Natural killer cell (primary cell): ENCODE measurements at places on chromosomes 13 and 19.

DNA sequence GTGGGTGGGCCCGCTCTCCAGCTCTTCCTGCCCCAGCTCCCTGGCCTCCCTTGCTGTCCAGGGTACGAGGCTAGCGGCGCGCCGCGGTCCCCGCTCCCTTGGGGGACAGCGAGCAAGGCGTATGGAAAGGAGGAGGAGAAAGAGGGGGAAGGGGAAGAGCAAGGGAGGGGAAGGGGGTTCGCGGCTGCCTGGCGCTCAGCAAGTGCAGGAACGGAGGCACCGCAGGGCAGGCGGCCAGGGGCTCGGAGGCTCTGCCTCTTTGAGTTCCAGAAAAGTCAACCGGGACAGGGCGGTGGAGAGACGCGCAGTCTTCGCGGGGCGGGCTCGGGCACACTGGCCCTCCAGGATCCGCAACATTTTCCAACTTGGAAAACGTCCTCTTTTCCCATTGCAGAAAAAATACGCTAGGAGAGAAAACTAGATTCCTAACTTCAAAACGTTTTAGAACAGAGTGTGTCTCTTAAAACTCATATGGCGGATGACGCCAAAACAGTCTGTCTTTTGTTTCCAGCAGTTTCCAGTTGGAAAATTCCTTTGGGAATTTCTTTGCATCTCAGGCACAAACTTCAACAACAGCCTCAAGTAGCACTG is 23.1 kb upstream of the TNFRSF19 start:
- no peak for DNase-seq

- DNase-seq: no peak
Observed at GRCh38 chr13:99408703-99409000, 92.6 kb upstream of the TM9SF2 start.

DNA sequence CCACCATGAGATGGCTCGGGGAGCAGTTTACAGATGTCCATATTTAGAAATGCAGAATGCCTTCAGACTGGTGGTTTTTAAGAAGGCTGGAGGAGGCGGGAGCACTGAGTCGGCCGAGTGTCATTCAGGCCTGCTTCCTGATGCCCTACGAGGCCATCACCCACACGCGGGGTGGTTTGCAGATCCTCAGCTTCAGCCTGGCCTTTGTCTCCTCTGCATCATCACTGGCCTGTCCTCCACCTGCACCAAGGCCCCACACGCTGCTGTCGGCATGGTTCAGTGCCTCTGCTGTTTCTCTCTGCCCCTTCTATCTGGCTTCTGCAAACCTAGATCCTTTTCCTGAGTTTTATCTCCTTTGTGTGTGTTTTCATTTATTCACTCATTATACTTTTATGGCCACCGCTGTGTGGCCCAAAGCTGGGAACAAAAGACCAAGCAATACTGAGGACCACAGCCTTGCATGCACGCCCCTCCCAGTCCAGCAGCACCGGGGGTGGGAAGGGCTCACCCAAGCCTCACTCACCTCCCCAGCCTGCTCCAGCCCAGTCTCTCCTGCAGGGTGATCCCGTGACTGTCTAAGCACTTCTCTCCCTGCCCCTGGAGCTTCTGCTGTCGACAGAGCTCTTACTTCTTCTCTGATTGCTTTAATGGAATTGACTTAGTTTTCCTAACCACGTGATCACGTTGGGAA is 240.8 kb downstream of the TEX29 start:
- no peak for DNase-seq

GRCh38 chr13:79404985-79405384 is 1.1 kb downstream of the RBM26 start:
- DNase-seq: peak; percentile 43

DNA sequence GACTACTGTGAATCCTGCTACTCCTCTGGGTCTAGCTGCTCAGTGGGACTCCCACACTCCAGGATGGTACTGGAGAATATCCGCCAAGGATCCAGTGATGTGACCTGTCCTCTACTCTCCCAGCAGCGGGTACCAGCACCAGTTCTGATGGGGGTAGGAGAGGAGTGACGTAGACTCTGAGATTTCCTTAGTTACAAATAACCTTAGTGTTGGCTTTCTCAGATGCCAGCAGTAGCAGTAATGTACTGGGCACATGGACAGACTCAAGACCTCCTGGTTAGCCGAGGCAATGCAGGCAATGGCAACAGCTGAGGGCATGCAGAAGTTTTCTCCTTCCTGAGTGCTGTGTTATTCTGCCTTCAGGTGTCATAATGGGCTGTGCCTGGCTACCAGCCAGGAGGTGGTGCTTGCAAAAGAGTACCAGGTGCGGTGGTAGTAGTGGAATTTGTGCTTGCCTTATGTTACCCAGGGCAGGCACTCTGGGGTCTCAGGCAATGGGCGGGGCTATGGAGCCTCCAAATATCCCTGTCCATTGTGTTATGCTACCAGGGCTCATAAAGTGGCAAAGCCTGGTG is 105.3 kb upstream of the KLF5 start:
- no peak for DNase-seq

DNA sequence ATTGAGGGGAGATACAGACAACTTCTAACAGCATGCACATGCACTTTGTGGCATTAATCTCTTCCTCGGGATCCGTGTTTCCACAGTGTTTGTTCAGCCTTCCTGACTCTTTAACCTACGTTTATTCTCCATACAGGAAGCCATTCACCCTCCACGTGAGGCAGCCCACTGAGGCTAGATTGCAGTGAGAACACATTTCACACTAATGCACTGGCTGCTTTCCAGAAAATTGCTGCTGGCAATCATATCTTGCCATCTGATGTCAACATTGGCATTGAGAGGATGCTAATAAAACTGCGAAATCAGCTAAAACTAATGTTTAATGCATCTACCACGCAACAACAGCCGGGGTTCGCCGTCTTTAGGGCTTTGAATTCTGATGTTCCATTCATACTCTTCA is 30.0 kb downstream of the DCLK1 start:
- DNase-seq: no peak

DNA sequence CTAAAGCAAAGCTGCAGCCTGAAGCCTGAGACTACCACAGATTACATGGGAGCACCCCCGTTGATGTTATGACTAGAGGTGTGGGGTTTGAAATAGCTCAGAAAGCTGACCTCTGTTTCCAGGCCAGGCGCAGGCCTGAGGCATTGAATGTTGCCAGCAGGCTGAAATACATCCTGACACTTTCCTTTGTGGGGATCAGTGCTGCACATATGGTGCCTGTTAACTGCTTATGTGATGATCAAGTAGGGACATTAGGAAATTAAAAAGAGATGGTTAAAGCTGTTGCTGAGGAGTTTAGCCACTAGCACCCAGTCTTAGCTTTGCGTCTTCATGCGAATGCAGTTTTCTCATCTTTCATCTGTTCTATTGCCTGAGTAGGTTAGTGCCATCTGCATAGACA is 83.2 kb downstream of the CCNA1 start:
- DNase-seq: no peak

DNA sequence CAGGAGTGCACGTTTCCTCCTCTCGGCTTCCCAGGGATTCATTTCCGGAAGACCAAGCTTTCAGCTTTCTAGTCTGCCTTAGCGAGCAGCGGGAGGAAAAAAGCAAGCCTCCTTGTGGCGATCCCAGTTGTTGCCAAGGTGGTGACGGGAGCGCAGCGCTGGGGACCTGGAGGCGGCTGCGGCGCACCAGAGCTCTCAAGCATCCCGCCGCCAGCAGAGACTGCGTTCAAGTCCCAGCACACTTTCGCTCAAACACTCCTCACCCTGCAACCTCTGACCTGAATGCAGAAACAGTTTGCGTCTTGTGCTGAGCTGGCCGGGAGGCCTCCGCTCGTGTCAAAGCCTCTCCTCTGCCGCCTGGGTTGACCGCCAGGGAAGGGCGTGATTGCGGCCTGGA is 4.9 kb downstream of the GSX1 start:
- DNase-seq: no peak

GRCh38 chr19:53945998-53946397 is 16.7 kb upstream of the CACNG8 start:
- DNase-seq: no peak

GRCh38 chr13:24112791-24113190 is 47.7 kb upstream of the SPATA13 start:
- DNase-seq: no peak

- no peak for DNase-seq
Observed at GRCh38 chr19:54029301-54029700, 34.4 kb downstream of the VSTM1 start.

- no peak for DNase-seq
Observed at GRCh38 chr13:39455521-39456175, 147.3 kb downstream of the LHFPL6 start.

GRCh38 chr19:10408511-10409283 is 5.4 kb upstream of the CDC37 start:
- DNase-seq: peak; percentile 64

DNA sequence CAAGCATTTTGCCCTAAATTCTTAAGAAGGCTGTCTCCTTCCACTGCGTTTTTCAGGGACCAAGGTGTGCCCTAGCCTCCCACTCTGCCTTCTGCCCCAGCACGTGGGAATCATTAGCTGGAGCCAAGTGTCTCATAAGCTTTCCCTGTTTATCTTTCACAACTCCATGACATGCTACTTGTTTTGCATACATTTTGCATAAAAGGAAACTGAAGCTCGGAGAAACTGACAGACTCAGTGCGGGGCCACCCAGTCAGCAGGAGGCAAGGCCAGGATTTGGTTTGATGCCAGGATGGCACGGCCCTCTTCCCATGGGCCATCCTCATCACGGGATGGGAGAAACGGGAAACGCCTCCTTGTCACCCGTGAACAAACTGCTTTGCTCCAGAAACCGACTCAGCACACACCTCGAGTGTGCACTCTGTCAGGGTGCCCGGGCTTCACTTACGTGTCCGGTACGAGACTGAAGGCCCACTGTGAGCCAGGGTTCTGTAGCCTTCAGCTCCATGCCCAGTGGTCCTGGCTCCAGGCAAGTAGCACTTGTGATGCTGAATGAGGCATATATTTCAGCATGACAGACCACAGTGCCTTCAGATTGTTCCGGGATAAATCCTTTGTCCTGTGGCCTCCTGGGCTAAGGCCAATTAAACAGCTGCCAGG is 9.6 kb downstream of the CEBPA start:
- no peak for DNase-seq

- DNase-seq: no peak
Observed at GRCh38 chr19:3367628-3368440, 1.5 kb downstream of the NFIC start.

GRCh38 chr13:32086791-32087441 is 55.3 kb downstream of the FRY start:
- no peak for DNase-seq

DNA sequence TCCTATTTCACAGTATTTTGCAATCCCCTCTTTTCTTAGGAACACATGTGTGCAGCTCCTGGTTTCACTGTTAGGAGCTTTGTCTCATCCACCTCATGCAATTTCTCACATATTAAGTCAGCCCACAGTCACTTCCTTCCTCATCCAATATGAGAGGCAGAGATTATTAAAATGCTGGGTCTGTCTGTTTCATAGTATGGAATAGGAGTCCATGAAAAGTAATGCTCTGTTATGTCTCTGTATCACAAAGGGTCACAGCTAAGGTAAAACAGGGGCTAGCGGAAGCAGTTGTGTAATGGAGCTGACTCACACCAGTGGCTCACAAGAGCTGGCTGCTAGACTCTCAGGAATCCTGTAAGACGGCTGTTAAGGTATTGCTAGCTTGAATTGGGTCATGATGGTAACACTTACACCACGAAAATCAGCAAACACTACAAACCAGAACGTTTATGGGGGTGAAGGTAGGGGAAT is 216.5 kb downstream of the EFNB2 start:
- no peak for DNase-seq

GRCh38 chr13:36891752-36892151 is 28.3 kb downstream of the SMAD9 start:
- no peak for DNase-seq

GRCh38 chr13:40480915-40481516 is 185.4 kb downstream of the FOXO1 start:
- DNase-seq: no peak

- no peak for DNase-seq
Observed at GRCh38 chr13:26007261-26008125, 44.3 kb downstream of the SHISA2 start.

- DNase-seq: no peak
Observed at GRCh38 chr19:17677002-17677401, 11.2 kb downstream of the UNC13A start.

DNA sequence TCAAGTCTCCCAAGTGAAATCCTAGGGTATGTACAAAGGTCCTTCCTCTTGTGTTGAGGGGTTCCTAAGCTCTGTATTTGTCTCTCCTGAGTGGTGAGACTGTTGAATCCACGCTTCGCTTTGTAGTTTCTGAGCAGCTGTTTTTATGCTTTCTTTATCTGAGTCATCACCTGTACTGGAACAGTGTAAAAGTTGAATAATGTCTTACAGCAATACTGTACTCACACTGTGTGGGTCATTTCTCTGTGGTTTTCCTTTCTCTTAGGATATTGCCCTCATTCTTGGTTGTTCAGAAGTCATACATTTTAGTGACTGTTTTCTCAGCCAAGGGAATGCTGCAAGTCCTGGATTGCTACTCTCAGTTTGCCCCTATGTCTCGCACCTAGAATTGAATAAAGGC is 1596.6 kb downstream of the SLITRK5 start:
- DNase-seq: no peak

DNA sequence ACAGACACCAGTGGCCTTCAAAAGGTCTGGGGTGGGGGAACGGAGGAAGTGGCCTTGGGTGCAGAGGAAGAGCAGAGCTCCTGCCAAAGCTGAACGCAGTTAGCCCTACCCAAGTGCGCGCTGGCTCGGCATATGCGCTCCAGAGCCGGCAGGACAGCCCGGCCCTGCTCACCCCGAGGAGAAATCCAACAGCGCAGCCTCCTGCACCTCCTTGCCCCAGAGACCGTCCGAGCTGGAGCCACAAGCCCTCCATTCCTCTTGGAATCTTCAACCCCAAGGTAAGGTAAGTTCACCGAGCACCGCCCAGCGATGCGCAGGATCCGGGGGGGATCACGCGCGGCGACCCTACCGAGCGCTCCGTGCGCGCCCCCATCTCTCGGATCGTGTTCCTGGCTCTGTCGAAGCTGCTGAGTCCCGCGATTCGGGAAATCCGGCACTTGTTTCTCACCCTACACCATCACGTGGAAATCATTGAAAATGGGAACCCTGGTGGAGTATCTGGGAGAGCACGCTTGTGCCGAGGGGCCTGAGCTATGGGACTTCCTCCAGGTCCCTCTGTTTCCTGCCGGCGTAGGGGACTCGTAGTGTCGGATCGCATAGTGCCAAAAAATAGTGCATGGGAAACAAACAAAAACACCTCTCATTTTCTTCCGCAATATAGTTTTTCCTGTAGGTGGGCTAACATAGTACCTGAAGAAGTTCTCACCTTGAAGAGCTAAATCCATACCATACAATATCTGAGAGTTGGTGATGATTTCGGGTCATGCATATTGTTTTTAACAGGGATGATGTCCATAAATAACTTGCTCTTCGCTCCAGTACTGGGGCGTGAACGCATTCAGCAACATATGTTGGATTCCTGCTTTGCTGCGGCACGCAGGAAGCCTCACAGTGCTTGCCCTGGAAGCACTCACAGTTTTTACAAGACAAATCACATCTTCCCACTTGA is 9.3 kb downstream of the PDX1 start:
- DNase-seq: no peak

- DNase-seq: no peak
Observed at GRCh38 chr19:58277748-58278540, 811 bp upstream of the ZNF8 start.

GRCh38 chr13:22862478-22862877 is 318.3 kb upstream of the SGCG start:
- no peak for DNase-seq

GRCh38 chr13:106919133-106919532 is 351.2 kb upstream of the ARGLU1 start:
- DNase-seq: no peak
